Adrenal gland (tissue), 19 donors: ENCODE measurements at places on chromosomes 3 and 15.

- DNase-seq, result no peak
These were observed 66.8 kb upstream of the XXYLT1 start for GRCh38 chr3:195337747-195338146.

GRCh38 chr15:60582370-60583036 is 103.6 kb upstream of the ICE2 start:
- DNase-seq, result no peak

- DNase-seq, result no peak
These were observed 12.0 kb downstream of the MTMR10 start for GRCh38 chr15:30979457-30979856.

- DNase-seq, result no peak
These were observed 27.6 kb downstream of the SPTBN5 start for GRCh38 chr15:41866263-41866703.

DNA sequence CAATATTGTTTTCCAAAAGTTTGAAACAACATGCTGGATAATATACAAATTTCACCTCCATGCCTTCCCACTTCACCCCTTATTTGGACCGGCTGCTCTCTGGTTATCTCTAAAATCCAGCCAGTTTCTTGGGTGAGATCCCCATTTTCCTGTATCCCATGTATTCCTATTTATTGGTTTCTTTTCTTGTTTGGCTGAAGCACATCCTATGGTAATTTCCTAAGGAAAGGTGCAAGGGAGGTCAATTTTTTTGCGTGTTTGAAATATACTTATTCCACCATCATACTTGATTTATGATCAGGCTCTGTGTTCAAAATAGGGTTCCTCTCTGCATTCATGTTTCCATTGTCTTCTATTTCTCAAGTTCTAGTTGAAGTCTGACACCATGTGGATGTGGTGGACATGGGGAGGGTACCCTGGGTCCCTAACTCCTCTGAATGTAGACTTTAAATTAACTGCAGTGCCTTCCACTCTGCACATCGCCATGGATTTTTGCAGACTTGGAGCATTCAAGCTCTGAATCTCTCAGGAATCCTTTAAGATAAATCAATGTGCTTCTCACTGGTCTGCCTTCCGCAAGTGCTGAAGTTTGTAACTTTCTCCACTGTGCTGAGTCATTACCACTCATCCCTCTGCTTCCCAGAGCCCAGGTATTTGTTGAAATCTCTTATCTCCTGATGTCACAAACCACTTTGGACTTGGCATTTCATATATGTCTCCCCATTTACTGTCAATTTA is 52.1 kb upstream of the TLE3 start:
- no peak for DNase-seq

GRCh38 chr3:33942483-33943150 is 144.2 kb downstream of the PDCD6IP start:
- DNase-seq, result no peak

GRCh38 chr3:146781059-146781458 is 175.9 kb upstream of the PLSCR5 start:
- DNase-seq, result no peak

DNA sequence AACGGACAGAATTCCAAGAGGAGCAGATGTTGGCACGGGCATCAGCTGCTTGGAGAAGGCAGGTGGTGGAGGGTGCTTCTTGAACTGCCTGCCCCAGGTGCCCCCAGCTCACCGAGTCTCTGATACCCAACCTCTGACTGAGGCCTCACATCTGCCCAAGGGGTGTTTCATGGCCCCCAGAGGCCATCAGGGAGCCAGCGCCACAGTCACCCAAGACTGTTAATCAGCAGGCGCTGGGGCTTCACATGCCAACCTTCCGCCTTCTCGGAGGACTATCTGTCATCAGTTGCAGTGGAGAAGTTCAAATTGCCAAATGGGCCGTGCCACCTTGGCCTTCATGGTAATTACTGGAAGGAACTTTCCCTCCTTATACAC is 61.9 kb upstream of the SLC6A1 start:
- DNase-seq, result no peak

DNA sequence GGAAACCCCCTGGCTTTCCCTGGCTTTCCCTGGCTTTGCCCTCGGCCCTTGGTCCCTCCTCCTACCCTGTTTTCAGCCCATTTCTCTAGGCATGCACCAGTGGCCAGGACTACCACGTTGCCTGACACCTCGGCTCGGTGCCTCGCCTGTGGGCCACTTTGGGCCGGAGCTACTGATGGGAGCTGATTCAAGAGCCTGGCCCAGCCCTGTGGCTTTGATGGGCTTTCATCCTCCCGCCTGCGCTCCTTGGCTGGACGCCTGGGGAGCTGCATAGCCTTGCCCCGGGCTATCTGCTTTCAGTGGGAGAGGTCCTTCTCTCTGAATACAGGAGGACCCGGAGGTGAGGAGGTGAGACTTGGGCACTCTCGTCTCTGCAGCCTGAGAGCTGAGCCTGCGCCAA is 192.7 kb upstream of the HES1 start:
- DNase-seq, result no peak

DNA sequence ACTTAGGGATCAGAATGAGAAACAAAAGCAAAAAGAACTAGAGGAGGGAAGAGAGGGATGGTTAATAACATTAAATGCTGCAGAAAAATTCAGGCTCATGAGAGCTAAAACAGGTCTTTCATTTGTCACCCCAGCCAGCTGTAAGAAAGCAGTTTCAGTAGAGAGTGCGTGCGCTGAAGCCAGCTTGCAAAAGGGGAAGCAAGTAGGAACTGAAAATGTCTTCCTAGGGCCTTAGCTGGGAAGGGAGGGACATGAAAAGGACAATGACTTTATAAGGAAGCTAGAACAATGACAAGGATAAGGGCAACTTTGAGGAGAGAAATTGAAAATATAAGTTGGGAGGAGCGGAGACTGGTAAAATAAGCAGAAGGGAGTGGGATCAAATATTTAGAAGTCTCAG is 3.1 kb downstream of the CIAO2A start:
- no peak for DNase-seq
